ENCODE measurements at places on chromosomes 5 and 9.

DNA sequence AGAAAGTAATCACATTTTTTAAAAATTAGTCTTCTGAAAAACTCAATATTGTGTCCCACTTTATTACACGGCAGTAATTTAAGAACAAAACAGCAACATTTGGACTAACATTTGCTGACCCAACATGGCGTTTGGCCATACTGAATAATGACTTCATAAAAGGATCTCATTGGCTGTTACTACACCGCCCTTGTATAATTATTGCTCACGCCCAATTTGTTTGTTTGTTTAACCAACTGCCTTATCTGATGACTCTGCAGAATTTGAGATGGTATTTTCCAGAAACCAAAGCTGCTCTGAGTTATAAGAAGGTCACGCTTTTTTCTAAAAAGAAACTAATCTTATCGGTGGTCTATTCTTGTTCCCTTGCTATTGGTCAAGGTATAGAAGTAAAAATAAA is 200.2 kb upstream of the TARS1 start:
- no peak for DNase-seq

DNA sequence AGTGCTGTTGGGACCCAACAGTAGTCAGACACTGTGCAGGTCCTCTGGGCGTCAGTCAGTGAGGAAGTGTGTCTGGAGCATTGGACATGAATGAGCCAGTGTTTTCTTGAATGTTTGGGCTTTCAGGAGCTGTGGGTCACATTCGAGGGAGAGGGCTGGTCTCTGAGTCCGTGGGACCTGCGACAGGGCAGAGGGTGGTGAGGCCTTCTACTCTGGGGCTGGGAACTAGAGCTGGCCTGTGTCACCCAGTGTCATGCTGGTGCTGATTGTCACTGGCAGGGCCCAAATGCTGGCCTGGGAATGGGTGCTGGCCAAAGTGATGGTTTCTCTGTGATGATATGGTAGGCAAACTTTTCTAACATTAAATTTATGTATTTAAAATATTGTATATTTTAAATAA is 10.3 kb downstream of the POLR1E start:
- DNase-seq: no peak

DNA sequence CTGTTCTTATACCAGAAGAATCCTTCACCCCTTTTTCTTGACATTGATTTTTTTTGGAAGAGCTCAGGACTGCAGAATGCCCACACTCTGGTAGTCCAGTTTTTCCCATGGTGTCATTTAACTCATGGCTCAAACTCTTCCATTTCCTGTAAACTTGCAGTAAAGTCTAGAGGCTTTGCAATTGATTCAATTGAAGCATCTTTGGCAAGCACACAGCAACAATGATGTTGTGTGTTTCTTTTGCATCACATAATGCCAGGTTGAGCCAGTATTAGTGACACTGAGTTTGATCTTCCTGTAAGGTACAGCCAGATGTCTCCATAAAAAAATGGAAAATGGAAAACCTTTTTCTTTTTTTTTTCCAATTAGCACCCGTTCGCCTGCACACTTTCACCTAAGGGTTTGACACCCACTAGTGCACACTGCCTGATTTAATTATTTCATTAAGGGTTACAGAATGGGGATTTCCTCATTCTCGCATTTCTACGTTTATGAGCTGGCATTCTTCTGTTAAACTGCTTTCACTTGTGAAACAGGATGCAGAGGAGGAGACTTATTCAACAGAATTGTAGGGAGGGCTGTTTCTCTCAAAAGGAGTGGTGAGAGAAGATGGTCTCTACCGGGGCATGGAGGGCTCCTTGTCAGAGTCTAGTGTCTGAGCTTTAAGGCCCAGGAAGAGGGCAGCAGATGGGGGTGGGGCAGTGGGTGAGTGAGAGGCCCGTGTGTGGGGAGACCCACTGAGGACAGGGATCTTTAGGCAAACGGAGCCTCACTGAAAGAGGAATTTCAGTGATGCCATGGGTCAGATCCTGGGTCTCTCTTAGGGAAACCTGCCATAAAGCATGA is 2.2 kb upstream of the S1PR3 start:
- peak; percentile 79 for DNase-seq

GRCh38 chr9:133786907-133787753 is 49.0 kb upstream of the SARDH start:
- no peak for DNase-seq

- no peak for DNase-seq
Measured at GRCh38 chr5:8676695-8677094, 807.7 kb downstream of the MTRR start.

DNA sequence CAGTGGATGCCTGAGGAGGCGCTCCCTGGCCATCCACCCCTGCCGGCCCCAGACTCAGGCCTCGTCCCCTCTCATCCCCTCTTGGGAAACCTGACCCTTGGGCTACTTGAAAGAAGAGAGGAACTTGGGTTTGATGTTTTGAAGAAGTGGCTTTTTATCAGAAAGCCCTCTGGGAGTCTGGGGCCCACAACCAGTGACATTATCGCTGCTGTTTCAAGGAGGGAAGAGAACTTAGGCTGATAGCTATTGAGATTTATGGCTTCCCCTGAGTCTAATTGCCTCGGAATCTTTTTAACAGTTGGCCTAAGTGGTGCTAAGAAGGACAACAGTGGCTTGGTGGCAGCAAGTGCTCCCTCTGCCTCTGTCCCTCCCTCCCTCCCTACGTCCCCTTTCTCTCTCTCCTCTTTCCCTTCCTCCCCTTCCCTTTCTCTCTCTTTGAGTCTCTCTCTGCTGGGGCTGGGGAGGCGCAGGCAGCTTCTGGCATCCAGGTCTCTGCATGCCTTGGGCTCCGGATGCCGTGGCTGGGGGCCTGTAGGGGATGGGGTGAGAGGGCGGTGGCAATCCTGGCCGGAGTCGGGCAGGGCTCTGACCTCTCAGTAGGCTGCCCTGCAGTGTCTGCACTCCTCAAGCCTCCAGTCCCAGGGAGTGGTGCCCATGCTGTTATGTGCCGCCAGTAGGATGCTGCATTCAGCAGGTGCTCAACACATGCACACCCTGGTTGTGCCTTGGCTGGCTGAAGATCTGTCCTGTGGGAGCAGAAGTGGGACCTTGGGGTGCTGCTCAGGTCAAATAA is 49.6 kb upstream of the RXRA start:
- no peak for DNase-seq

DNA sequence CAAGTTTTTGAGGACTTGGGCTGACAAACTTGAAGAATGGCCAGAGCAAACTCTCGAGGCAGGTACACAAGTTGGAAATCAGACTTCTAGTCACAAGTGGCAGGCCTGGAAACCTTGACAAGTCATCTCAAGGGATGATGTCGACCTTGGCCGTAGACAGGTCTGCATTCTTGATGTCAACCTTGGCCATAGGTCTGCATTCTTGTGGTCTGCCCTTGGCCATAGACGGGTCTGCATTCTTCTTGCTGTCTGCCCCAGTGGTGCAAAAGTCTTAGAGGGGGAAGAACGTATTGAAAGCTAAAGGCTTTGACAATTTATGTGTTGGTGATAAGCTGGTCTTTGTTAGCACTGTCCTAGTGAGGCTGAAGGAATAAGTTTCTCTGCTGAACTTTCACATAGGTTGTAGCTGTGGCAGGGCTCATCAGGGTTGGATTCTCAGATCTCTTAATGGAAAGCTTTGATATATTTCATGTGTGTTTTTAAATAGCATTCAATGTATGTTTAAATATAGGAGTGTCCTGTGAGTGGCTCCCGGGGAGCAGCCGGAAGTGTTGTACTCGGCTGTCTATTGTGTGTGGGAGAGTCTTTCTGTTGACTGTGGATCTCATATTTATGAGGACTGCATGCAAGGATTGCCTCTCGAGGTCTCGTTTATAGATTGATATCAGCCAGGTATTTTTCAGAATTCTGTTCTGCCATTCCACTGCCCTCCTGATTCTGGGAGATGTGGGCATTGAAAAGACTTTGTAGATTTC is 27.0 kb downstream of the SUB1 start:
- no peak for DNase-seq

GRCh38 chr5:163023846-163024245 is 413.5 kb upstream of the CCNG1 start:
- no peak for DNase-seq

DNA sequence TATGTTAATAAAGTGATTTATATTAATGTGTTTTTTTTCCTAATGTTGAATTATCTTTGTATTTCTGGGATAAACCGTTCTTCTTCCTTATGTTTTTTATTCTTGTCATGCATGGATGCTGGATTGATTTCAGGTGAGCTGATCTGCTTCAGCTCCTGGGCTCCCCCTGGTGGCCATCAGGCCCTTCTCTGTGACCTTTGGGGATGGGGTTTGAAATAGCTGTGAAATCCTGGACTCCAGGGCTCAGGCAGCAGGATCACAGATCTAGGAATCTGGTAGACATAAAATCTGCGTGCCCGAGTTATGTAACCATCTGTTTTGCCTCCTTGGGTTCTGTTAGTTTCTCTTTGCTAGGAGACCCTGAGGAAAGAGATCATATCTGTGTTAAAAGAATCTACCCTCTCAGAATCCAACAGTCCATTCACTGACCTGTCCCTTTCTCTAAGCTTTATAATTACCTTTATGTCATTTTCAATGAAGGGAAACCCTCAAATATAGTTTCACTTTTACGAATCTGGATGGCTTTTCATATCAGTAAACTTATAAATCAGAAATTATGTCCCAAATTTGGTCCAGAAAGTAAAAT is 12.2 kb upstream of the OR13J1 start:
- DNase-seq: peak; percentile 74

DNA sequence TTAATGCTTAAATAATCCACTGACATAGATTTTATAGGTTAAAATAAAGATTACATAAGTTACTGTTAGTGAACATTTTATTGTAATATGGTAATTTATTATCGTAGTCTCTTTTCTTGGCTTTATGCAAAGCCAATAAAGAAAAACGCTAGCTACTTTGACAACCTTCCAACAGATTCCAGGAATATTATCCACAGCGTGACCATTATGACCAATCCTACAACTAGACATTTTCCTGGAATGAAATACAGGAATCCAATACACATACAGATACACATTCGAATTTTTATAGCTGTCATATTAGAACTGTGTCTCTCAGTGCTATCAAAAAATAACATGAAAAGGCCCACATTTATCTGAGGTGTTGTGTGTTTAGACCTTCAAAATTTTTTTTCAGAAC is 13.1 kb downstream of the RPS23 start:
- no peak for DNase-seq

- DNase-seq: no peak
Measured at GRCh38 chr9:88059469-88059868, 78.8 kb downstream of the SPATA31C2 start.

DNA sequence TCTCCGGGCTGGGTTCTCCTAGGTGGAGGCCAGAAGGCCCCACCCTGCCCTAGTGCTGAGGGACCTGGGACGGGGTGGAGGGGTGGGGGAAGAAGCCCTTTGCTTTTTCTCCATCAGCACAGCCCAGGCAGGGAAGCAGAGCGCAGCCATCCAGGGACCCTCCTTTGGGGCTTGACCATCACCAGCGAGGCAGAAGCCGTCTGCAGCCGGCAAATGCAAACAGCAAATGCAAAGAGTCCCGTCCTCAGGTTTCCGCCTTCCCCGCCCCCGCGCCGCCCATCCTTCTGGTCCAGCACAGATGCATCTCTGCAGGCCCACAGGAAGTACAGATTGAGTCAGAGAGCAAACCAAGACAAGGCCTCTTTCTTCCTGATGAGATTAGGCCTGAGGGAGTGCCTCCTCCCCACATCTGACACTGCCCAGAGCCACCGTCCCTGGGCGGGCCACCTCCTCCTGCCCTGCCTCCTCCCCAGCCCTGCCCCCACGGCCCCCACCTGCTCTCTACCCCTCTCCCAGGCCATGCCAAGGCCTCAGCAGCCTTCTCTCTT is 23.4 kb downstream of the CORO2A start:
- peak; percentile 75 for DNase-seq

DNA sequence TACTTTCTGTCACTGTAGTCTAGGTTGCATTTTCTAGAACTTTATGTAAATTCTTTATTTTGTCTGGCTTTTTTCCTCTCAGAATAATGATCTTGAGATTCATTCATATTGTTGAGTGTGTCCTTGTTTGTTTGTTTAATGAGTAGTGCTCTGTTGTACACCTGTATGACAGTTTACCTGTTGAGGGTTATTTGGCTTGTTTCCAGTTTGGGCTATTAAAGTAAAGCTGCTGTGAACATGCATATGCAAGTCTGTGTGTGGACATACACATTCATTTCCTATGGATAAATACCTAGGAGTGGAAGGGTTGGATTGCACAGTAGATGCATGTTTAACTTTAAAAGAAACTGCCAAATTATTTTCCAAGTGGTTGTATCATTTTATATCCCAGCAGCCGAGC is 30.4 kb downstream of the MVB12B start:
- no peak for DNase-seq

DNA sequence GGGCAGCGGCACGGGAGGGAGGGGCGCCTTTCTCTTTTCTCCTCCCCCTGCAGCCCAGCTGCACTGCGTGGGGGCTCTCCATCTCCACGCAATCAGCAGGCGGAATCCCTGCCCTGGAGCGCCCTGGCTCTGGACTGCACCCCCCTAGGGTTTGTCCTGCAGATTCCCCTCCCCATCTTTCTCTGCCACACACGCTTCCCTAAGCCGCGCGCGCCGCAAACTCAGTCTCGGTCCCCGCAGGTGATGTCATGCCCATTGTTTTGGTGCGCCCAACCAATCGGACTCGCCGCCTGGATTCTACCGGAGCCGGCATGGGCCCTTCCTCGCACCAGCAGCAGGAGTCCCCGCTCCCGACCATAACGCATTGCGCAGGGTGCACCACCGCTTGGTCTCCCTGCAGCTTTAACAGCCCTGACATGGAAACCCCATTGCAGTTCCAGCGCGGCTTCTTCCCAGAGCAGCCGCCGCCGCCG is at the start of gene KCNN2:
Gene KCNN2, plus strand, starts transcription at position 347 of the 473 bp plus-strand sequence. Its CDS starts 70 bp downstream, at position 417.
- DNase-seq: peak; percentile 15

- DNase-seq: no peak
Measured at GRCh38 chr5:113188436-113188835, 211.8 kb downstream of the DCP2 start.

- no peak for DNase-seq
Measured at GRCh38 chr5:5335107-5335506, 87.4 kb upstream of the ICE1 start.

- DNase-seq: peak; percentile 17
Measured at GRCh38 chr9:78031444-78031892, at the start of gene GNAQ. TSS of gene GNAQ (minus strand) at chr9:78031811. CDS start at chr9:78031235, 576 bp downstream.

GRCh38 chr5:145826895-145827674 is 8.1 kb downstream of the PRELID2 start:
- DNase-seq: no peak

DNA sequence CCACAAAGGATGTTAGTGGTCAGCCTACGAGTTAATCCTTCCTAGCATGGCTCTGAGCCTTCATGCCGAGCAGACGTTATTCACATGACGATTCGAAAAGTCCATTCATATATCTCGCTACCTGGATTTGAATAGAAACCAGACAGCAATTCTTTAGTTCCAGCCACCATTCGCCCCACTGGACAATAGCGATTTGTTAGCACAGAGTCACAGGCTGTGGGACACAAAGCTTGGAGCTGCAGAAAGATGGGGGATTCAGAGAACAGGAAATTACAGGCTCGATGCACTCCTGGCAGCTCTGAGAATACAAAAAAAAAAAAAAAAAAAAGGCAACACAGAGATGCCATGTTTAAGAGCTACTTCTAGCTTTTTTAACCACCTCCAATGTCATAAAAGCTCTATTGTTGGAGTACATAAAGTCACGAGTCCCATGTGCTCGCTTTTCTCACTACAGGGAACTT is 110.7 kb downstream of the NR6A1 start:
- DNase-seq: no peak
